ENCODE measurements at places on chromosomes 4 and X. TPM values are rescaled to one million over a fixed set of nuclear protein-coding genes. Genes with fewer than 3 reads are reported as not detected.
A peak's percentile ranks its signal among the peaks of the same experiment; 100 is the strongest.

The EDA gene
- total RNA-seq = 3.3 TPM

- peak; percentile 32 for DNase-seq
These were observed 1.1 kb downstream of the FBXL5 start for GRCh38 chr4:15653864-15654592.

DNA sequence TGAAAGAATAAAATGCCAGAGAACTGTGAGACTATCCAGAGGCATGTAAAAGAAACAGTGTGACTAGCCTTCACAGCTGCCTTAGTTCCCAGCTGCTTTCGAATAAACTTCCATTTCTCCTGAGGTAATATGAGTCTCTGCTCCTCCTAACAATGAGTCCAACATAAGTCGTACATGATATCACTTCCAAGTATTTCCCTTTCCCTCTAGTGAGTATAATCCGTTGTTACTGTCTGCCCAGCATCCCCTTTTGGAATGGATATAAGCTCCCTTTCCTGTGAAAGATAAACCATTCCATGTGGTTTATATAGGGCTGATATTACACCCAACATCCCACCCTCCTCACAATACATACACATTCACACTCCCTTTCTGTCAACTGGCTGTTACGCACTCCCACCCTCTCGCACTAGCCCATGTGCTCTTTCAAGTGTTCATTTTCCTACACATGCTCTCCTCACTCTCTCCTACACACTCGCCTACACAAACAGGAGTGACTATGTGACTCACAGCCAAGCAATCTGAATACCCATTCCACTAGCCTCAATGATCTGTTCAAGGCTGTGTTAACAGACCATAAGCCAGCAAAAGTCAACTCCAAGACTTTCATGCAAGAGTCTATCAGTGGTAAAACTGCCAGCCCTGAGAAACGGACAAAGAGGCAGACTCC is 5.0 kb downstream of the NAF1 start:
- peak; percentile 11 for DNase-seq

DNA sequence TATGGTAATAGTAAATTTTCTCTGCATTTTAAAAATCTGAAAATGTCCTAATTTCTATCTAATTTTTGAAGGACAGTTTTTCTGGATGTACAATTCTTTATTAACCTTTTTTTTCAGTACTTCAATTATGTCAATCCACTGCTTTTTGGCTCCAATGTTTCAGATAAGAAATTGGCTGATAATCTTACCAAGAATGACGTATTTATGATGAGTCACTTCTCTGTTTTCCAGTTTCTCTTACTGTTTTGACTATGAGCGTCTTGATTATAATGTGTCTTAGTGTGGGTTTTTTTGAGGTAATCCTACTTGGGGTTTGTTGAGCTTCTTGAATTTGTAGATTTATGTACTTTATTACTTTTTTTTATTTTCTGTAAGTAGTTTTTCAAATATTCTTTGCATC is 47.2 kb downstream of the UGT2B11 start:
- DNase-seq = no peak

GRCh38 chrX:143664302-143664701 is 28.4 kb upstream of the SLITRK4 start:
- no peak for DNase-seq

The SPACA5 gene
- total RNA-seq = not detected

The EDNRA gene
- total RNA-seq = not detected

DNA sequence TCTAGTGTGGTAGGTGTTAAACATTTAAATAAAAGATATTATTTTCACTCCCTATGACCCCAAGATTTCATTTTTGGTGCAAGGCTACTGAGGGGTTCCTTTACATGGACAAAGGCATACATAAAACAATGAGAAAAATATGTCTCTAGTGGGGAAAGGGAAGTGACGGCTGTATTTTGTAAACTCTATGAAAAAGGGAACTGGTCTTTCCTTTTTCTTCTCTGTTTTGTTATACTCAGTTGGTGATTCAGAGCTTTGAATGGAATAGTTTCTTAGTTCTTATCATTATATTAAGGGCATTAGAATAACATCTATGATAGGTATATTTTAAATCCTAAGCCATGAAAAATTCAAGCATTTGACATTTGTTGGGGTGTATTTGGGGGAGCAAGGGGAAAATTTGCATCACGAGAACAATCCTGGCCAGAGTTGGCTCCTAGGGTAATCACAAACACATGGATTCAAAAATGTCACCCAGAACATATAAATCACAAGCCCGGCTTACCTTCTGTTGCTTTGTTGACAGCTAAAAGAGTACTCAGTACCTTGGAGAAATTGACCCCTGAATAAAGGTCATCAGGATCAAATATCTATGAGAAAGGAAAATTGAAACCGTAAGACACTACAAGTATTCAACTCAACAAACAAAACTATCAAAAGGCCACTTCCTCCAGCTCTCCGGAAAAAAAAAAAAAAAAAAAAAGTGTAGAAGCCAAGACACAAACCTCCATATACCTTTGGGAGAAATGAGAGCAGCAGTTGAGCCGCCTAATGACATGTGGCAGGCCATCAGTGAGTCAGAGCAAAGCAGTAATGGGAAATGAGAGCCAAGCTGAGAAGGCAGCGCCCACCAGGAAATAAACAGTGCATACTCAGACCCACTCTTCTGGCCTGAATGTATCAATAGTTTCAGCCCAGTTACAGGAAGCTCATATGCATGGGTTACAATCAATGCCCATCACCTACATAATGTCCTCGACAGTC is 33.4 kb downstream of the ARHGEF6 start:
- DNase-seq = peak; percentile 57

The WDR17 gene
- total RNA-seq = 1.2 TPM

The WNK3 gene
- 0.46 TPM for total RNA-seq

- no peak for DNase-seq
These were observed 442 bp downstream of the MOSPD2 start for GRCh38 chrX:14873676-14874049.

The MAGEE2 gene
- total RNA-seq = not detected

The CENPVL2 gene
- not detected for total RNA-seq

- DNase-seq = no peak
These were observed 66.3 kb downstream of the RBM47 start for GRCh38 chr4:40563401-40563800.

GRCh38 chr4:68748181-68748991 is 67.4 kb upstream of the UGT2B10 start:
- no peak for DNase-seq

The SPANXA2 gene
- total RNA-seq = not detected

DNA sequence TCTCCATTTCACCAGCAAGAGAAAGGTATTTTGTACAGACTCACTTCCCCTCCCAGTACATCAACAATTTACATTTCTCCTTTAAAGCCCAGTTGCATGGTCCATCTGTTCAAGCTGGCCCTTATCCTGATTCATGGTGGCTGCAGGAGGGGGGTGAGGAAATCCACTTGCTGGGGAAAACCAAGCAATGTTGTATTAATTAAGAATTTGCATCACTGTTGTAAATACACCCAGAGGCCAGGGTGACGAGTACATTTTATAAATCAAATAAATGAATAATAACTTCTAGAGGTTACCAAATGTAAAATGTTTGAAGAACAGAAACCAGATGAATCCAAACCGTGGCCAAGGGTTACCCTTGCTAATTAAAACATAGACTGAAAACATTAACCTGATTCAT is 395.9 kb upstream of the INTU start:
- DNase-seq = no peak

DNA sequence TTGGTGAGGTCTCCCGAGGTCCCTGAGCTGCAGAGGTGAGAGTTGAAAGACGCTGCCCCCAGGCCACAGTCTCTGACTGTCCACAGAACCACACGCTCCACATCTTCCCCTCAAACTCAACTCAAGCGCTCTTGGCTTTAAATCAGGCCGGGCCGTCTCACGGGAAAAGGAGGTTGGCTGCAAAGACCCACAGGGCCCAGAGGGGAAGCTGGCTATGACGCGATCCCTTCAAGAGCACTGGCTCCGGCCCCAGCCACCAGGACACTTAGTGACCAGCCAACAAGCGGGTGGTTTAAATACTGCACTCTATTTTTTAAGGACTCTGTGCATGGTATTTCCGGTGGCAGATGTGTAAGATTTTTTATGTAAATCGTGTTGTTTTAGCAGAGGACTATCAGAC is 19.9 kb downstream of the LRPAP1 start:
- DNase-seq = no peak

The ARHGEF38 gene
- not detected for total RNA-seq

GRCh38 chrX:23012636-23013035 is 12.9 kb downstream of the DDX53 start:
- DNase-seq = no peak

- DNase-seq = no peak
These were observed 3.3 kb upstream of the RELL1 start for GRCh38 chr4:37689353-37690095.

The FHL1 gene
- total RNA-seq = 33.9 TPM

GRCh38 chr4:87356832-87357526 is 34.0 kb downstream of the HSD17B11 start:
- no peak for DNase-seq

DNA sequence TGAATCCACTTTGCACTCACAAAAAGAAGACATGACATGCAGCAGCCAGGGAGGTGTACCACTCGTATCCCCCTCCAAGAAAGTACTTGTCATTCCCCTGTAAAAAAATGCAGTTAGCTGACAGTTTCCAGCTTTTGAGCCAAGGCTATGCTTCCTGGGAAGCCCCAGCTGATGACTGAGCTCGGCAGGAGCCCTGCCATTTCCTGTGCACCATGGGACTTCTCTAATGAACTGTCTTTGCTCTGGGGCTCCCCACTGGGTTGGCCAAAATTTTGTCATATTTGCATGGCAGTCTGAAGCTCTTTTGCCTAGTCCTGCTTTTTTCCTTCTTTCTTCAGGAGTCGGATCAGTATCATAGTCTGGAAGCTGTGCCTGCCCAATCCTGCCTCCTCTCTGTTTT is 104.5 kb upstream of the MAOA start:
- no peak for DNase-seq

GRCh38 chrX:126815806-126816205 is 3.7 kb upstream of the PRR32 start:
- DNase-seq = no peak

GRCh38 chr4:110898290-110898689 is 275.4 kb upstream of the PITX2 start:
- no peak for DNase-seq

- no peak for DNase-seq
These were observed 22.3 kb upstream of the EMCN start for GRCh38 chr4:100540131-100540530.

GRCh38 chrX:38890963-38891362 is 89.7 kb downstream of the MID1IP1 start:
- DNase-seq = no peak

- DNase-seq = no peak
These were observed 73.9 kb downstream of the SERTM2 start for GRCh38 chrX:111585337-111585736.

GRCh38 chr4:105149771-105150170 is 3.1 kb downstream of the TET2 start:
- DNase-seq = no peak

GRCh38 chr4:70778888-70779422 is 57.2 kb downstream of the RUFY3 start:
- no peak for DNase-seq

- DNase-seq = no peak
These were observed 1.2 kb upstream of the PDS5A start for GRCh38 chr4:39978904-39979303.

GRCh38 chr4:136484996-136485395 is 1047.3 kb downstream of the PCDH18 start:
- no peak for DNase-seq

The AR gene
- total RNA-seq = 0.22 TPM

GRCh38 chrX:123731258-123731986 is 1.4 kb downstream of the THOC2 start:
- DNase-seq = peak; percentile 45

- DNase-seq = peak; percentile 51
These were observed at the start of gene GAB1 for GRCh38 chr4:143336781-143337599. GAB1 (plus strand) TSS chr4:143336876; CDS start chr4:143337189, 313 bp downstream.

DNA sequence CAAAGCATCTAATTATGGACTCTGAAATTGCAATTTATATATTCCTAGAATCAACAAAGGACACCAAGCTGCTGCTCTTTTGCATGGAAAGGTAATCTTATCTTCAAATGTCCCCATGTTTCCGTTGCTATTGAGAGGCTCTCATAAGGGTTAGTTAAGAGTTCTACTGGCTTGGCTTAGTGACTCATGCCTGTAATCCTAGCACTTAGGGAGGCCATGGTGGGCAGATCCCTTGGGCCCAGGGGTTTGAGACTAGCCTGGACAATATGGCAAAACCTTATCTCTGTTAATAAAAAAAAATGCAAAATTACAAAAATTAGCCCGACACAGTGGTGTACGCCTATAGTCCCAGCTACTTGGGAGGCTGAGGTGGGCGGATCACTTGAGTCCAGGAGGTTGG is 93.4 kb upstream of the RAPGEF2 start:
- DNase-seq = no peak

- DNase-seq = no peak
These were observed 355.1 kb upstream of the PABPC5 start for GRCh38 chrX:91079342-91080114.

The KLHL13 gene
- 0.39 TPM for total RNA-seq

DNA sequence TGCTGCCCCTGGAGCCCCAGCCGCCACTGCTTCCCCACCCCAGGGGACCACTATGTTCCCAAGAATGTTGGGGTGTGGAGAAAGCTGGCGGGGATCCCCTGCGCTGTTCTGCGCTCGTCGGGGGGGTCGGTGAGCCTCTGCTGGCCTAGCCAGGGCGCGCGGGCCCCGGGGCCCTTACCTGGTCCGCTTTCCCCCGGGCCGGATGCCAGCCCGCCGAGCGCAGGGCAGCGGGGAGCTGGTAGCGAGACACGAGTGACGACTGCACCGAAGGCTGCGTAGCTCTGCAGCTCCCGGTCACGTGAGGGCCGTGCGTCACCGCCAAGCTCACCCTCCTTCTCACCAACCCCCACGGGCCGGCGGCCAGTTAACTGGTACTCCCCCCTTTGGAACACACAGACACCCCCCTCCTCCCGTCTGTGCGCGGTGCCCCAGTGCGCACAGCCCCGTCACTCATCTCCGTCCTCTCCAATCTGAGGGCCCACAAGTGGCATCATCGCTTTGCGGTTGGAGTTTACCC is at the start of gene BEX1:
Gene BEX1 (minus strand): TSS at position 254 of the 517 bp plus-strand sequence. CDS start 897 bp downstream, outside the sequence.
- peak; percentile 31 for DNase-seq

The PDE5A gene
- total RNA-seq = 0.87 TPM

The HS6ST2 gene
- 0.75 TPM for total RNA-seq

The ERAS gene
- total RNA-seq = not detected

DNA sequence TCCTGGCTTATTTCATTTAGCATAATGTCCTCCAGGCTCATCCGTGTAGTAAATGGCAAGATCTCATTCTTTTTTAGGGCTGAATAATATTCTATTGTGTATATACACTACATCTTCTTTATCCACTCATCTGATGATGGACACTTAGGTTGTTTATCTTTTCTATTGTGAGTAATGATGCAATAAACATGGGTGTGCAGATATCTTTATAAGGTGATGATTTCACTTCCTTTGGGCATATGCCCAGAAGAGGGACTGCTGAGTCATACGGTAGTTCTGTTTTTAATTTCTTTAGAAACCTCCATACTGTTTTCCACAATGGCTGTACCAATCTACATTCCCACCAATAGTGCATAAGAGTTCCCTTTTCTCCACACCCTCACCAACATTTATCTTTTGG is 317.6 kb upstream of the CNKSR2 start:
- DNase-seq = no peak

- DNase-seq = no peak
These were observed 758.5 kb downstream of the KCTD8 start for GRCh38 chr4:43690116-43690515.

- no peak for DNase-seq
These were observed 125.6 kb downstream of the PARM1 start for GRCh38 chr4:75058486-75058885.
